DMS153 (cell line): ENCODE measurements at places on chromosomes 4 and X.

DNA sequence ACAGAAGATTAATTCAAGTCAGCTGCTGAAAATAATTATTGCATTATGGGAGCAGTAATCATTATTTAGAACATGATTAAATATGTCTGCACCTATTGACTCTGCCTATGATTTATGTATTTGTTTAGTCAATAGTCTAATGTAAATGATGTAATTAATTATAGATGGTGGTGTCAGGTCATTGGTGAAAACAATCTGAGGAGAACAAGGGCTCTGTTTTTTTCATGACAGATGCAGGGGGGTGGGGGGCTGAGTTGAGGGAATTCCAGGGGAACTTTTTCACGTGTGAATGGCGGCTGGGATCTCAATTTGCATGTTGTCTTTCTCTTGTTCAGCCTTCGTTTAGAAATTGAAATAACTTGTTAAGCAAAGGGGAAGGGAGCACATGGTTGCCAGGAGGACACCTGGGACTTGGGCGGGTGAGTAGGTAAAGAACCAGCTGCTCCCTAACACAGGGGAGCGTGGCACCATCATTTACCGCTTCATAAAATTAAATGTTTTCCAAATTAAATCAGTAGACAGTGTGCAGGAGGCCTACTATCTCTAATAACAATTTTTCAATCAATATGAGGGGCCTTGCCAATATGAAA, 65.4 kb downstream of the NKX6-1 start:
- DNase-seq: no peak

- DNase-seq: no peak
Observed at GRCh38 chrX:45850775-45851433, 650.2 kb upstream of the DIPK2B start.

DNA sequence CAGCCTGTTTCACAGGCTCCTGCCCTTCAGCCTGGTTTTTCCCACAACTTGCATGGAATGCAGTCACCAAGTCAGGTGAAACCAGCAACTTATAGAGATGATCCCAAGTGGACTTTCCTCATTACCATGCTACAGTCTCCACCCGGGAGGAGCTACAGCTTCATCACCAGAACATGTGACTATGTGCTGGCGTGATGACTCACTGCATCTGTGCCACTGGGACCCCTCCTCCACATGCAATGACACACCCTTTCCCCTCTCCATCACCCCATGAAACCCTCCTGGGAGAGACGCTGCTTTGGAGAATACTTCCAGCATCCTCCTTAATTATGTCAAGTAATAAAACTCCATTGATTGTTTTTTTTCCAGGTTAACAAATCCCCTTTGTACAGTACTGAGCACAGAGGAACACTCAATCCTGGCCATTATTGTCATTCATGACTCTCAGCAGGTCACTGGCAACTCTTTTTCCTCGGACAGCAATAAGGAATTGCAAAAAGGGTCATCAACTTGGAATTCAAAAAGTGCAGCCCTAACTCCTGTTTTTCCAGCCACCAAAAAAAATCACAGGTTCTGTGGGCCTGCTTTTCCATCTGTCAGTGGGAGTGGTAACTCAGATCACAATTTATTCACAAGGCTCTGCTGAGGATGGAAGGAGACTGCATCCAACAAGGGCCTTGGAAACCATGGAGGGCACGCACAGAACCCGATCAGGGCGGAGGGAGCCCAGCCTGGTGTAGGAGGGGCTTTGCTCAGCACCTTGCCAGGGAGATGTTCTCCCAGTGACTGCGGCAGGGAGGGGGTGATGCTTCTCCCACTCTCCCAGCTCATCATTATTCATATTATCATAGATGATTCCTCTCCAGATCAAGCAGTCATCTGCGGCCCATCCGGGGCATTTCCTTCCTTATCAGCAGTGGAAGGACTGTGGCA, 17.4 kb downstream of the QDPR start:
- DNase-seq: no peak

GRCh38 chr4:20916106-20916505, 215.8 kb downstream of the PACRGL start:
- DNase-seq: no peak

DNA sequence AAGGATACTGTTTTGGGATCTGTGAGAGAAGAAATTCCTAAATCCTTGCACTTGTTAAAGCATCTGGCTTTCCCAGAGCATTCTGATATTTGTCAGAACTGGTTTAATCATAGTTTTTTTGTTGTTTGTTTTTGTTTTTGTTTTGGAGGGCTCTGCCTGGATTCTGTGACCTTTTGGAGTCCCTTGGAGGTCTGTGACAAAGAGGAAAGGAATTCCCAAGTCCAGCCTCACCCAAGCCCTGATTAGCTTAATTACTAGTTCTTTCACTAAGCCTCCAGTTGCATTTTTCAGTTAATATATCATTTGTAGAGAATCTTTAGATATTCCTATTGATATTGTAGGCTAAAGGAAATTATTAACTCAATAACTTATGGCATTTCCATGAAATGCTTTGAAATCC, 711 bp downstream of the ACE2 start:
- DNase-seq: no peak

GRCh38 chrX:110847334-110847733, 51.7 kb upstream of the CHRDL1 start:
- peak; percentile 1 for DNase-seq

DNA sequence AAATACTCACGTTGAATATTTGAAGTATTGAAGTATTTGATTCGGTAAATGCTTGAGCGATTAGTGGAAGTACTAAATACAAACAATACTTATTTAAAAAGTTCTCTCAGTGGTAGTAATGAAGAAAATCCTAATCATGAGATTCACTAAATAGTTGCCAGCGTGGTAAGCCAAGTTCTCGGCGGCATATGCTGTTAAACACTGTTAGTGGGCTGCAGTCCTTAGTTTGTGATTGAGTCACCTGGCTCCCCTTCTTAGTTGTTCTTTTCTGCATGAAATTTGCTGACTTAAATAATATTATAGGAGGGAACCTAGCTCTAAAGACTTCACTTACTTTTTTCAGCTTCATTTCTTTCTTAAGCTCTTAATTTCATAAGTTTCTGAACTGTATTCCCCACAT, 51.4 kb downstream of the STIM2 start:
- no peak for DNase-seq

GRCh38 chr4:100881283-100881682, 363.5 kb upstream of the EMCN start:
- DNase-seq: no peak

DNA sequence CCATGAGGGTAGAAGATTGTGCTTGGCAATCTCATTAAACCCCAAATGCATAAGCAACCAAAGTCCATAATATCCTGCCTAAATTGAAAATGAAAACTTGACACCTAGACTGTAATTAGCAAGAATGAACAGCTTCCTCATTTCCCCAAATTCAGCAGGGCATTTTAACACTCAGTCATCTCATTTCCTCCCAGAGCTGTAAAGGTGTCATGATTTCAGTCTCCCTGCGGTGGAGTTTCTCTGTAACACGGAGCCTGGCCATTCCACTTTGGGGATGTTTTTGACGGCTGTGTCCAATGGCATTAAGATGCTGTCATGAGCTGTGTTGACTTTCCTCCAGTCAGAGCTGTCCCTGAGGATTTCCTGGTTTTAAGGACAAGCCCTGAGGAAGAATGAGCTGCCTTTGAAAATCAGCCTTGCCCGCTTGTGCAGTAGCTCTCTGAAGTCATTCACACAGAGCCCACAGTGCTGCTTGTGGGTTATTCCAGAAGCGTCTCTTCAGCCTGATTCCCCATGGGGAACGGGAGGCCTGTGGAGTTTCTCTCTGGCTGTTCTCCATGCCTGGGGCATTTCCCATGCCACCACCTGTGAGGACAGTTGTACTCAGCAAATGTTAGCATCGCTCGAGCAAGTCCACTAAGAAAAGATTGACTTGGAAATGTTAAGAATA, 187.0 kb downstream of the MID1 start:
- DNase-seq: no peak

DNA sequence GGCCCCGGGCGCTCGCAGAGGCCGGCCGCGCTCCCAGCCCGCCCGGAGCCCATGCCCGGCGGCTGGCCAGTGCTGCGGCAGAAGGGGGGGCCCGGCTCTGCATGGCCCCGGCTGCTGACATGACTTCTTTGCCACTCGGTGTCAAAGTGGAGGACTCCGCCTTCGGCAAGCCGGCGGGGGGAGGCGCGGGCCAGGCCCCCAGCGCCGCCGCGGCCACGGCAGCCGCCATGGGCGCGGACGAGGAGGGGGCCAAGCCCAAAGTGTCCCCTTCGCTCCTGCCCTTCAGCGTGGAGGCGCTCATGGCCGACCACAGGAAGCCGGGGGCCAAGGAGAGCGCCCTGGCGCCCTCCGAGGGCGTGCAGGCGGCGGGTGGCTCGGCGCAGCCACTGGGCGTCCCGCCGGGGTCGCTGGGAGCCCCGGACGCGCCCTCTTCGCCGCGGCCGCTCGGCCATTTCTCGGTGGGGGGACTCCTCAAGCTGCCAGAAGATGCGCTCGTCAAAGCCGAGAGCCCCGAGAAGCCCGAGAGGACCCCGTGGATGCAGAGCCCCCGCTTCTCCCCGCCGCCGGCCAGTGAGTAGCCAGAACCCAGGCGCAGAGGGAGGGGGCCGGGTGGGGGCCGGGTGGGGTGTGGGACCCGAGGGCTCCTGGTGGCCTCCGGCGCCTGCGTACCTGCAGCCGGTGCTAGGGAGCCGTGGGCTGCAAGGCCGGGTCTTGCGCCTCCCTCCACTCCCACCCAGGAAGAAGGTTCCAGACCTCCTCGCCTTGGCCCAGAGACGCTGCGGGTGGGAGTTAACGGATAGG, 534 bp downstream of the MSX1 start:
- DNase-seq: no peak

- DNase-seq: no peak
Observed at GRCh38 chr4:123412700-123413512, 16.3 kb downstream of the SPRY1 start.

GRCh38 chr4:116899561-116899960, 185.8 kb downstream of the TRAM1L1 start:
- no peak for DNase-seq

- peak; percentile 14 for DNase-seq
Observed at GRCh38 chrX:124231451-124231759, 101.1 kb upstream of the TEX13D start.

DNA sequence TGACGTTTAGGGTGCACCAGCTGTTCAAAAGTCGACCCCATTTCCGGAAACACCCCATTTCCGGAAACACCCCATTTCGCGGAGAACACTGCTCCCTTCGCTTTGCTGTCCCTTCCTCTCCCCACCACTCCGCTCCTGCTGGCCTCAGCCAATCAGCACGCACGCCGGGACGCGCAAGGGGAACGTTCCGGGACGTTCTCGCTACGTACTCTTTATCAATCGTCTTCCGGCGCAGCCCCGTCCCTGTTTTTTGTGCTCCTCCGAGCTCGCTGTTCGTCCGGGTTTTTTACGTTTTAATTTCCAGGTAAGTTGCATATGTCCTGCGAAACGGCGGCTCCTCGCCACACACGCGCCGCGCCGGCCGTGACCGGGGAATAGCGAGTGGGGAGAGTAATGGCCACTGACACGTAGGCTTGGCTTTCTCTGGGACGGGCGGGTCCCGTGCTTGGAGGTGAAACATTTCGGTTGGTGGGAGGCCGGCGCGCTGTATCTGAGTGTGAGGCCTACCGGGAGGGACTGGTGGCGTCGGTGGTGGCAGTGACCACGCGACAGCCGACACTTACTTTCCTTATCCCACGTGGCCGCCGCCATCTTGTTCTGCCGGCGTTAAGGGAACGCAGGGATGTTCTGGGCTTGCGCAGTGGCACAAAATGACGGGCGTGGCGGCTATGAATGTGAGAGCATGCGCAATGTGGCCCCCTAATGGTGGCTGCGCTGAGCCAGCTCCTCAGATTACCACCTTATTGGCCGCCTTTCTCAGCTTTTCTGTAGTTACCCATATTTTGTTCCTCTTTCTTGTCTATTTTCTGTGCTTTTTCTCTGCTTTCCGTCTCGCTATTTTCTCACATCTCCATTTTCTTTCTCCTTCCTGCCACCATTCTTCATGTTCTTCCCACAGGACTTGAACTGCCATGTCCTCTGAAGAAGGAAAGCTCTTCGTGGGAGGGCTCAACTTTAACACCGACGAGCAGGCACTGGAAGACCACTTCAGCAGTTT, at the start of gene RBM3:
Gene RBM3, plus strand, starts transcription at position 215 of the 997 bp plus-strand sequence. Its CDS starts 697 bp downstream, at position 912.
- DNase-seq: peak; percentile 79

DNA sequence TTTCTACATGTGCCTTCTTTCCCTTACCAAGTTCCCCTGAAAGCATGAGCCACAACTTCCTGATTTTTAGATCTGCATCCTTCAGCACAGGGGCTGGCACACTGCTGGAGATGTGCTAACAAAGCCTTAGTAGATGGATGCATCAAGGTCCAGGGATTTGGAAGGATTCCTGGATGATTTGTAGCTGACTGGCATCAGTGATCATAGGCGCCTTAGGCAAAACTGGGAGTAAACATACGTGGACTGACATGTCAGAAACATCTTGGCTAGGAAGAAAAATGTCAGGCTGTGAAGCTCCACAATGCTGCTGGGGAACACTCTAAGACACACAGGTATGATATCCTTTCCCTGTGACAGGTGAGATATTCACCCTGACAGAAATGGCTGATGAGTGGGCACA, 156.4 kb downstream of the AMELX start:
- no peak for DNase-seq

- DNase-seq: no peak
Observed at GRCh38 chrX:72128881-72129280, 2.8 kb downstream of the RTL5 start.

DNA sequence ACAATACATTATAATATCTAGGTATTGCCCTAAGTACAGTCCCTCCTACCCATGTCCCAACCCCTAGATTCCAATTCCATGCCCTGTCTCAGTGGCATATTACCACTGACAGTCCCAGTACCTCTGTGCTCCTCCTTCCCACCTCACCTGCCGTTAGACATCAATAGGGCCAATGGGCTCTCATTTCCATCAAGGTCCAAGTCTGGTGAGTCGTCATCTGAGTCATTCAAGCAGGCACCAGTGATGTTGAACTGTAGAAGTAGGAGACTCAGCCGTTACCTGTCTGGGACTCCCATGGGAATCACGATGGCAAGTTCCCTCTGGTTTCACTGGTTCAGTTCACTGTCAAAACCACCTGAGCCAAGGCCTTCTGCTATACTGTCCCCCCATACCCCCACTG, 51.7 kb downstream of the PHF8 start:
- no peak for DNase-seq

DNA sequence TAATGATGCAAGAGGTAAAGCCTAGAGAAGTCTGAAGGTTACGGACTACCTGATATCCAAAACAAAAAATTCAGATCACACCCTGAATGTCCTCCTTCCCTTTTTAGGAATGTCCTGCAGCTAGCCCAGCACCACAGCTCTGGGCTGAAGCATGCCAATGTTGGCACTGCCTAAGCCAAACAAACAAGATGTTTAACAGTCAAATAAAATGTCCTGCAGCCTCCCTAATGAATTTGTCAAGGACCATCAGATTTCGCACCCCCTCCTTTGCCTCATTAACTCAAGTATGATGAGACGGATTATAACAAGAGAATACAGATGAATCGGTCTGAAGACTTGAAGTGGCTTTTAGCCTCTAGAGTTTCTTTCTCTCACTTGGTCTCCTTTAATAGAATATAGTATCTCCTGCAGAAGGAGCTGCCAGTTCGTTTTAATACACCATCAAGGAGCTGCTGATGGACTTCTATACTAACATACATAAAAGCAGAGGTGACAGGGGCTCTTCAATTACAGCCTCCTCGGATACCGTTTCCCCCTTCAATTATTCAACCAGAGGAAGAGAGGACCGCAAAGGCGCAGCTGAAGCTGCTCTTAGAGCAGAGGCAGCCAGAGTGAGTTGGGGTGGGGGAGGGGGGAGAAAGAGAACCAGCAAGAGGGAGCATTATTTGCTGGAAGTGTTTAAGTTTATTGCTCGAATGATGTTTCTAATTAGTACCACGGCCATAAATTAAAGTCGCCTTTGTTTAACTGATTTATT, 3.0 kb upstream of the MAB21L2 start:
- DNase-seq: no peak

GRCh38 chr4:81447566-81448229, 24.0 kb downstream of the RASGEF1B start:
- no peak for DNase-seq

- DNase-seq: no peak
Observed at GRCh38 chr4:7766661-7767345, 172.9 kb downstream of the AFAP1 start.
